Activated naive CD4-positive, alpha-beta T cell treated with anti-CD3 and anti-CD28 coated beads for 36 hours (primary cell): ENCODE measurements at places on chromosomes 16 and 17.
A peak's percentile ranks its signal among the peaks of the same experiment; 100 is the strongest.

GRCh38 chr16:2511996-2512734 is 1.6 kb upstream of the ATP6V0C start:
- H3K4me3 ChIP-seq, result peak overlapping the region; percentile 67
- H3K27ac ChIP-seq, result no peak overlapping the region
- H3K36me3 ChIP-seq, result peaks cover 4% of the 10 kb centered on the region
- no peaks in the 10 kb centered on the region for H3K27me3 ChIP-seq

DNA sequence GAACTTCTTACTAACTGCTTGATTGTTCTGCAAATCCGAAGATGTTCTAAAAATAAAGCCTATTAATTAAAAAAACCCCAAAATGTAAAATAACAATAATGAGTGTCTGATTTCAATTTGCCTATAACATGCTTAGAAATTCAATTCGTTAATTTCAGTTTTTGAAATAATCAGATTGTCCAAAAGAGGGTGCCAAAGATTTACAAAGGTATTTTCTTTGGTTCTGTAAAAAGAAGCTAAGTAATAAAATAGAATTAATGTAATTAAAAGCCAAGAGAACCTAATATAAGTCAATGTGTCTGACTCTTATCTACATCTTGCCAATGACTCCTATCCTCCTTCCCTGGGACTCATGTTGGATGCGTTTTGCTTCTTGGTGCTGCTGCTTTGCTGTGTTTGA is 75.0 kb upstream of the CPHXL start:
- no peaks in the 10 kb centered on the region for H3K36me3 ChIP-seq
- H3K27ac ChIP-seq, result no peak overlapping the region
- peaks cover 10% of the 10 kb centered on the region for H3K27me3 ChIP-seq
- H3K4me3 ChIP-seq, result no peak overlapping the region
- no peak for DNase-seq

- no peaks in the 10 kb centered on the region for H3K27me3 ChIP-seq
- H3K27ac ChIP-seq, result no peak overlapping the region
- peaks cover 72% of the 10 kb centered on the region for H3K4me1 ChIP-seq
- no peak overlapping the region for H3K4me3 ChIP-seq
- H3K36me3 ChIP-seq, result peaks cover 14% of the 10 kb centered on the region
Observed at GRCh38 chr17:66543526-66543925, 241.1 kb downstream of the PRKCA start.

- H3K4me1 ChIP-seq, result no peaks in the 10 kb centered on the region
- DNase-seq, result no peak
- H3K36me3 ChIP-seq, result no peaks in the 10 kb centered on the region
- H3K27ac ChIP-seq, result no peak overlapping the region
- no peak overlapping the region for H3K4me3 ChIP-seq
Observed at GRCh38 chr17:81460856-81461460, 51.6 kb downstream of the ACTG1 start.

DNA sequence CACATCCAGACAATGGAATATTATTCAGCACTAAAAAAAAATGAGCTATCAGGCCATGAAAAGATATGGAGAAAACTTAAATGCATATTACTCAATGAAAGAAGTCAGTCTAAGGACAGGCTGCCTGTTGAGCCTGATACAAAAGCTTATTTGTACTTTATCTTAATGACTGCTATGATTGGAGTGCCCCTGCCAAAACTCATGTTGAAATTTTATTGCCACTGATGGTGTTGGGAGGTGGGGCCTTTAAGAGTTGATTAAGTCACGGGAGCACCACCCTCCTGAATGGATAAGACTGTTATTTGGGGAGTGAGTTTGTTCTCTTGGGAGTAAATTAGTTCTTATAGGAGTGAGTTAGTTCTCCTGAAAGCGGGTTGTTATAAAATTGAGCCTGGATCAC is 9.9 kb downstream of the C17orf67 start:
- peaks cover 10% of the 10 kb centered on the region for H3K36me3 ChIP-seq
- no peak overlapping the region for H3K4me3 ChIP-seq
- DNase-seq, result no peak
- H3K27ac ChIP-seq, result no peak overlapping the region
- H3K27me3 ChIP-seq, result no peaks in the 10 kb centered on the region
- H3K4me1 ChIP-seq, result peaks cover 8% of the 10 kb centered on the region

GRCh38 chr16:12341423-12341822 is 364.9 kb downstream of the SNX29 start:
- peaks cover 3% of the 10 kb centered on the region for H3K36me3 ChIP-seq
- no peaks in the 10 kb centered on the region for H3K27me3 ChIP-seq
- H3K27ac ChIP-seq, result peak overlapping the region; percentile 18
- no peak for DNase-seq

GRCh38 chr17:511833-512251 is 159.2 kb upstream of the RPH3AL start:
- H3K4me3 ChIP-seq, result no peak overlapping the region
- no peaks in the 10 kb centered on the region for H3K36me3 ChIP-seq
- no peaks in the 10 kb centered on the region for H3K27me3 ChIP-seq
- no peak for DNase-seq

- H3K4me3 ChIP-seq, result no peak overlapping the region
- no peak overlapping the region for H3K27ac ChIP-seq
- DNase-seq, result peak; percentile 14
- peaks cover 14% of the 10 kb centered on the region for H3K4me1 ChIP-seq
- H3K27me3 ChIP-seq, result peaks cover 4% of the 10 kb centered on the region
- H3K36me3 ChIP-seq, result no peaks in the 10 kb centered on the region
Observed at GRCh38 chr16:79618692-79619050, 18.1 kb upstream of the MAF start.

GRCh38 chr17:6894206-6894528 is 62.6 kb upstream of the TEKT1 start:
- no peak overlapping the region for H3K4me3 ChIP-seq
- H3K27ac ChIP-seq, result no peak overlapping the region
- no peaks in the 10 kb centered on the region for H3K36me3 ChIP-seq

DNA sequence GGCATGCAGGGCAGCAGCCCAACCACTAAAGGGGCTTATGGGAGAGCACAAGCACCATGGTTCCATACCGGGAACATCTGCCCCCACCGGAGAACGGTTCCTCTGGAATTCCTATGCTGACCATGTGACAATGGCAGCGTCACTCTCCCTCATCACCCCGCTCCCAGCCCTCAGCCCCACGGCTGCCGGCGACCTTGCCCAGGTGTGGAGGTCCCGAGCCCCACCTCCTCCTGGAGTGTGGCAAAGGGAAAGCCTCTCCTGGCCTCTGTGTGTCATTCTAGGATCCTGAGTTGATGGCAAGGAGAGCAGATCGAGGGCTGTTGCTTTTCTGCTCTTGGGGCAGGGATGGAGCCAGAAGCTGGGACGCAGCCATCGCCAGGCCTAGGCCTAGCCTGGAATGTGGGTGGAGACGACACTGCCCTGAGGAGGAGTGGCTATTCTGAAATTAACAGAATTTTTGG is 17.8 kb upstream of the RNPS1 start:
- H3K27me3 ChIP-seq, result no peaks in the 10 kb centered on the region
- no peak overlapping the region for H3K27ac ChIP-seq
- H3K4me1 ChIP-seq, result no peaks in the 10 kb centered on the region
- no peak overlapping the region for H3K4me3 ChIP-seq
- DNase-seq, result no peak
- H3K36me3 ChIP-seq, result no peaks in the 10 kb centered on the region
